ENCODE measurements at places on chromosomes 13 and 19.
A peak's percentile ranks its signal among the peaks of the same experiment; 100 is the strongest.

- DNase-seq, result peak; percentile 9
Observed at GRCh38 chr13:26186995-26187394, 35.1 kb downstream of the RNF6 start.

DNA sequence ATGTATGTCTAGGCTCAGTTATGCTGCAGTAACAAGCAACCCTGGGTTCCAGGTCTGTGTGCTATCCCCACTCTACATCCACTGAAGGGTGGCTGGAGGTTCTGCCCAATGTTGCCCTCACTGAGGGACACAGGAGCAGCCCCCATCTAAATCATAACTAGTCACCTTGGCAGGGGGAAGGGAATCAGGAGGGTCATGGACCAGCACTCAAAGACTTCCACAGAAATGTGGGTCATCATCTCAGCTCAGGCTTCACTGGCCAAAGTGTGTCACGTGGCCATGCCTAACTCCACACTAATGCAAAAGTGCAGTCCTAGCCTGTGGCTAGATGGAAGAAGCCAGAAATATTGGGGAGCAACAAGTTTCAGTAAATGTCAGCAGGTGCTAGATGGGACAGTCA, 137.3 kb upstream of the ZNF507 start:
- DNase-seq, result no peak

DNA sequence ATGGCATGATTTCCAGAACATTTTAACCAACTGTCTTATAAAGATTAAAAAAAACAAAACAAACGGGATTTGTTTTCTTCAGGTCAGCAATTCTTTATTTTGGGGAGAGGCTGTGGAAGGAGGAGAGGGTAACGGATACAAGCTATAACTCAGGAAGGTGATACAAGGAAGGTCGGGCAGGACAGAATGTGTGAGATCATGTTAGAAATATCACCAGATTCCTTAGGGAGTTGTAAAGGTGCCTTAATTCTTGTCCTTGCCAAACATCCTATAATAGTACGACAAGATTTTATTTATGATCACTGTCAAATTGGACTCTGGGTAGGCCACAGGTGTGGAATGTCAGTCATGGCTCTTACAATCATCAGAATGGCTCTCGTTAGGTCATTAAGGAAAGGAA, 503.1 kb downstream of the DIAPH3 start:
- no peak for DNase-seq

GRCh38 chr13:57724486-57725272, 93.1 kb downstream of the PCDH17 start:
- DNase-seq, result no peak

GRCh38 chr13:91001371-91001770, 346.1 kb upstream of the MIR17HG start:
- DNase-seq, result no peak

DNA sequence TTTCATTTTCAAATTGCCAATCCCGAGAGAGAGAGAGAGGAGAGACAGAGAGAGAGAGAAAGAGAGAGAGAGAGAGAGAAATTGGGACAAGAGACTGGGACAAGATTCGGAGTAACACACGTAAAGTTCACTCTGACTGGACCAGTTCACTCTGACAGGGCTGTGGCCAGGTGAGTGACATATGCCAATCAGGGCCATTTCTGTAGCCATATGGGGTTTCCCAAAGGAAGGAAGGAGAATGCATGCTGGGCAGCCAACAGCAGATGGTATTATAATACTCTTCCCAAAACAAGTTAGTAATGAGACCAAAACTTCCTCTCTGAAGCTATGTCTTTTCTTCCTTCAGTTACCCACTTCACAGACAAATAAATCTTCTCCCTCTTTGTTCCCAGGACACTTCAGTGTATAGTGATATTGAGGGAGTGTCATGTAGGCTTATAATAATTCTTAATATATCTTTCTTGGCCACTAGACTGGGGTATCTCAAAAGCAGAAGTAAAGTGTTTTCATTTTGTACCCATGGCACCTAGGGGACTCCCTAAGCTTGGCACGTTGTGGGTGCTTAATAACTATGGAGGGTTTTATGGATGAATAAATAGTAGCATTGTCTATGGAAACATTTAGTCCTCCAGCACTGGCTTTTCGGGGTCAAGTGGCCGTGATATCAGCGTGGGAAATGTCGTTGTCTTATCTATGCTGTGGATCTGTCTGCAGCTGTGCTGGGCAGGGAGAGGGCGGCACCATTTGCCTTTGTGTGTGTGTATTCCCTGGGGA, 51.6 kb downstream of the SERP2 start:
- DNase-seq, result no peak

- no peak for DNase-seq
Observed at GRCh38 chr13:25659091-25659795, 287.5 kb downstream of the ATP8A2 start.

DNA sequence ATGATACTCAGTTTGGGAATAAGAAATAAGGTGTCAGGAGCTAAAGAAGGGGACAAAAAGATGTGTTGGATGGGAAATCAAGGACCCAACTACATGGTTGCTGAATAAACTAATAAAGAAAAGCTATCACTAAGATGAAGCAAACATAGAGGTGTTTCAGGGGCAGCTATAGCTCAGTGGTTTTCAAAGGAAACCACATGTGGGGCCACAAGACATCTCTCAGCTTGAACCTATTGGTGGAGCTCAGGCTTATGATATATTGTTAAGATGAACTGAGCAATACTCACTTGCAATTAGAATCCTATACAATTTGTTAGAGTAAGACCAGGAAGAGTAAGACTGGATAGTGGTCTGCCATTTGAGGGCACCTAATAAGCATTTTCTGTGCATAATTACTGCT, 45.1 kb upstream of the SPRY2 start:
- no peak for DNase-seq

DNA sequence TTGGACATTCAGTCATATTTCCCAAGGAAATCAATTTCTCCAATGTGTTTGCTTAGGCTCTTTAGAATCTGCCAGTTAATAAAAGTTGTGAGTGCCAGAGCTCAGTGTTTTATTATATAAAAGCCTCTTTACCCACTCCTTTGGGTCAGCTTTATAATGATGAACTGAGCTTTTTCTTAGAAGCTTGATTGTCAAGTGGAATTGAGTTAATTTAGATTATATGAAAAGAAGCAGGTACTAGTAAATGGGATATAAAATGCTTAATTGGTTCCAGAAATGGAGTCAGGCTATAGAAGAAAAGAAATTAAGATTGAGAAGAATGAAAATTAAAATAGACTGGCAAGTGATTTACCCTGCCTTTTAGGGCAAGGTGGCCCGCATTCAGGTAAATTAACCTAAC, 363.2 kb downstream of the SLITRK6 start:
- DNase-seq, result no peak

DNA sequence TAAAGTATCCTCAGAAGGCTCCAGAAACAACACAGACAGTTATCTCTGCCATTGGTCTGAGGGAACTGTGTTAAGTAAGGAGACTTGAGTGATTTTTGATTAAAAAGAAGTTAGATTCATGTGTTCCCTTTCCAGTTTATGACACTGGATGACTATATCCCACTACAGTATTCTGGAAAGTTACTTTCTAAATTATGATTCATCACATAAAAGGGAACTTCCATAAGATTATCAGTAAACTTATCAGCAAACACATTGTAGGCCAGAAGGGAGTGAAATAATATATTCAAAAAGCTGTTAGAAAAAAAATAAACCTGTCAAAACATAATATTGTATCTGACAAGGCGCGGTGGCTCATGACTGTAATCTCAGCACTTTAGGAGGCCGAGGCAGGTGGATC, 700.0 kb downstream of the SLITRK6 start:
- no peak for DNase-seq

DNA sequence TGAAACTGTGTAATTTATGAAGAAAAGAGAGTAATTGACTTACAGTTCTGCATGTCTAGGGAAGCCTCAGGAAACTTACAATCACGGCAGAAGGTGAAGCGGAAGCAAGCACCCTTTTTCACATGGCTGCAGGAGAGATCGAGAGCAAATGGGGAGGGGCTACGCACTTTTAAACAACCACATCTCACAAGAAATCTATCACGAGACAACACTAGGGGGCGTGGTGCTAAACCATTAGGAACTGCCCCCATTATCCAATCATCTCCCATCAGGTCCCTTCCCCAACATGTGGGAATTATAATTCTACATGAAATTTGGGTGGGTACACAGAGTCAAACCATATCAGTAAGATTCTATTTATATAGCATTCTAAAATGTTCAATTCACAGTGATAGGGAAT, 114.8 kb upstream of the TRPC4 start:
- DNase-seq, result no peak

DNA sequence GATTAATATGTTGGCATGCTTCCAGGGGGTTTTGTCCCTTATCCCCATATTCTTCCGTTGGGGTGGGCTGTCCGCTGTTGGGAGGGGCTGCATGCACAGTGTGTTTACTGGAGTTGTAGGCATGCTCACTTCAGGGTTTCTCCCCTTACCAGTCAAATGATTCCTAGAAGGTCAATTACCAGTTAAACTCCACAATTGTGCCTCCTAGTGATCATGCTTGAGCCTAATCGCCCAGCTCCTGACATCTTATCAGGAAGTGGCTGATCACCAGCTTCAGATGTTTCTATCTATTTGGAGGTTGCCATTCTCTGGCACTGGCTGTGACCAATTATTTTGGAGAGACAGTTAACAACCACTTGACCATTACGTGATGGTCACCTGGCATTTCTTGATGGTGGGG, 1090.0 kb downstream of the SLITRK5 start:
- DNase-seq, result no peak

GRCh38 chr13:87005511-87005910, 665.7 kb upstream of the SLITRK5 start:
- DNase-seq, result no peak

- DNase-seq, result peak; percentile 54
Observed at GRCh38 chr13:31431722-31432137, 232.0 kb downstream of the B3GLCT start.

GRCh38 chr19:1087813-1088415, 7.3 kb downstream of the POLR2E start:
- no peak for DNase-seq

GRCh38 chr13:75760131-75761021, 124.2 kb downstream of the LMO7 start:
- no peak for DNase-seq

- DNase-seq, result no peak
Observed at GRCh38 chr13:50866817-50867636, 23.5 kb upstream of the DLEU7 start.

GRCh38 chr13:80655778-80656511, 315.0 kb upstream of the SPRY2 start:
- no peak for DNase-seq

Data from EH (cell line).